ENCODE measurements at places on chromosomes 16 and 17.

DNA sequence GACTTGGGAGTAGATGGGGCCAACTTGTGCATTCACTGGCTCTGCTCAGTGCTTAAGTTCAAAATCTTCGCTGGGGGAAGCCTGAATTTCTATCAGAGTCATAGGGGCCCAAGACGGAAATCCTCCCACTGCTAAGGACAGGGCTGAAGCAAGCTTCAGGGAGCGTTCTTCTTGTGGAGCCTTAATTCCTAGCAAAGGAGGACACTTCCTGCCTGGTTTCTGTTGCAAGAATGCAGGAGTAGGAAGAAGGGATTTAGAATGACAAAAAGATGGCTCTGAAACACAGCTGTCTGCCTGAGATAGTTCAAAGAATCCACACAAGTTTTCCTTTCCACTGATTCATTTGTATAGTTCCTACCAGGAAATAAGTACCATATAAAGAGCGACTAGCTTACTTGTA lies 26.4 kb downstream of the PSME3IP1 start:
- DNase-seq, result no peak

DNA sequence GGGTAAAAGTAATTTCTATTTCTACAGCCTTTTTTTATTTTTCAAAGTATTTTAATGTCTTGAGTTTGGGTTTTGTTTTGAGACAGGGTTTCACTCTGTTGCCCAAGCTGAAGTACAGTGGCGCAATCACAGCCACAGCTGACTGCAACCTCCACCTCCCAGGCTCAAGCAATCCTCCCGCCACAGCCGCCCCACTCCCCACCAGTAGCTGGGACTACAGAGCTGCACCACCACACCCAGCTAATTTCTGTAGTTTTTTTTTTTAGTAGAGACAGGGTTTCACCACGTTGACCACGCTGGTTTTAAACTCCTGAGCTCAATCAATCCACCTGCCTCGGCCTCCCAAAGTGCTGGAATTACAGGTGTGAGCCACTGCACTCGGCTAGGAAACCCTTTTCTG lies 44.0 kb downstream of the TUBD1 start:
- no peak for DNase-seq

DNA sequence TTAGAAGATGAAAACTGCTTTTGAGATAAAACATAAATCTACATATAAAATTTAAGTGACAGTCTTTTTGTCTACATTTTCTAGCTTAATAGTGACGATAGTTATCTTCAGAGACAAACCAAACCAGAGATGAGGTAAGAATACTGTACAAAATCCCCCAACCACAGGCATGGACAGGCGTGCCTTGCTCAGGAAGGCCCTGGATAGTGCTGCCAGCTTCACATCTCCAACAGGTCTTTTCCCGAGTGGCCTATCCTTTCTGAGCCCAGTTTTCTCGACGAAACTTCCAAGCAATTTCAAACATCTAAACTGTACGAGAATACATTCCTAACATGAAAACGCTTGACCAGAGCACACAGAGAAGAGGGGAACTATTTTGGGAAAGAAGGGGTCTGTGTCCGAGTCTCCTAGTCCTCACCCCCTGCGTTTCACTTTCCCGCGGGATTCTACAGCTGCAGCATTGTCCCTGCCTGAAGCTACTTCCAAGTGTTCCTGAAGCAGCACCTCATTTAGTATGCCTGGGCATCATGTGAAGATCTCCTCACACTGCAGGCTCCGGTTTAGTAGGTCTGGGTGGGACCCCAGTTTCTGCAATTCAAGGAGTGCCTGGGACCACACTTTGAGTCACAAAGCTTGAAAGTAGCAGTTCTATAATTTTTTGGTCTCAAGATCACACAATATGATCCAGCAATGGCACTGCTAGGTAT lies 37.8 kb downstream of the GNA13 start:
- DNase-seq, result no peak

- no peak for DNase-seq
Measured at GRCh38 chr16:78307824-78308528, 208.5 kb downstream of the WWOX start.

DNA sequence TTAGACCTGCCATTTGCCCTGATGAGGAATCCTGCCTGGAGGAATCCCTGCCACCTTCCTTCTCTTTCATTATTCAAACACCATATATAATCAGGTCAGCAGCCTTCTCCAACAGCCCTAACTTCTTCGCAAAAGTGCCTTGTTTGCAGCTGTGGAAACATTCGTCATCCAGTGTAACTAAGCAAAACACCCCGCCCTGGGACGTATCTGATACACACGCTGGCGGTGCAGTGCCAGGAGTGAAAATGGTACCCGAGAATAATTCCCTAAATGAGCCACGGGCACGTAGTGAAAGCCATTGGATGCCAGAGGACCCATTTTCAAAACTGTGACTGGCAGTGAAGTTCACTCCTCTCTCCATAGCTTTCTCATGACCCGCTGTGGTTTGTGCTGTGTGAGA lies 73.7 kb downstream of the IRX3 start:
- no peak for DNase-seq

GRCh38 chr17:29243792-29244191 lies 2.9 kb upstream of the CRYBA1 start:
- DNase-seq, result no peak

DNA sequence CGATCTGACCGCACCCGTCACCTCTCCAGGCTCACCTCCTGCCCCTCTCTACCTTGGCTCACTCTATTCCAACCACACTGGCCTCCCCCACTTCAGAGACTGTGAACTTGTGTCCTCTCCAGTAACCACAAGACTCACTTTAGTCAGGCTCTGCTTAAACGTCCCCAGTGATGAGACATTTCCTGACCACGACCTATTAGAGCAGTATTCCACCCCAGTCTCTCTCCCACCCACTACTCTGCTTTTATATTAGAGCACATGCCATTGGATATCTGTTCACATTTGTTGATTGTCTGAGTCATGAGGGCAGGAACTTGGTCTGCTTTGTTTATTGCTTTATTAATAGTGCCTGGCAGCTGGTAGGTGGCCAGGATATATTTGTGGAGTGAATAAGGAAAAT lies 20.1 kb downstream of the COX11 start:
- DNase-seq, result no peak

DNA sequence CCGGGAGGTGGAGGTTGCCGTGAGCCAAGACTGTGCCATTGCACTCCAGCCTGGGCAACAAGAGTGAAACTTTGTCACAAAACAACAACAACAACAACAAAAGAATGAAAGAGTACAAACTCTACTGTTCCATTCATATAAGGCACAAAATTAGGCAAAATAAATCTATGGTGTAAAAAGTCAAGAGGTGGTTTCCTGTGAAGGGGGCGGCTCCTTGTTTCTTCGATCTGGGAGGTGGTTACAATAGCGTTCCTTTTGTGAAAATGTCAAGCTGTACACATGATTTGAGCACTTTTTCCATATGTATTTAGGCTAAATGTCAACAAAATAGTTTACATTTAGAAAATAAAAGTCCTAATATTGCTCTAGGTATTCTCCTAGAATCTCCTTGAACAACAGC lies 6.9 kb downstream of the SIAH1 start:
- no peak for DNase-seq

GRCh38 chr17:44990994-44991393 lies 22.9 kb upstream of the C1QL1 start:
- no peak for DNase-seq

GRCh38 chr17:49548506-49549310 lies 27.0 kb upstream of the NXPH3 start:
- DNase-seq, result no peak

DNA sequence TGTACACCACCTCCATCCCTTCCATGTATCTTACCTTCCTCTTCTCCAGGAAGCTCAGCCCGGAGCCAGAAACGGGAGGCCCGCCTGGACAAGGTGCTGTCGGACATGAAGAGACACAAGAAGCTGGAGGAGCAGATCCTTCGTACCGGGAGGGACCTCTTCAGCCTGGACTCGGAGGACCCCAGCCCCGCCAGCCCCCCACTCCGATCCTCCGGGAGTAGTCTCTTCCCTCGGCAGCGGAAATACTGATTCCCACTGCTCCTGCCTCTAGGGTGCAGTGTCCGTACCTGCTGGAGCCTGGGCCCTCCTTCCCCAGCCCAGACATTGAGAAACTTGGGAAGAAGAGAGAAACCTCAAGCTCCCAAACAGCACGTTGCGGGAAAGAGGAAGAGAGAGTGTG lies 756 bp upstream of the MVP start:
- no peak for DNase-seq

GRCh38 chr16:48188449-48189102 lies 32.8 kb upstream of the ABCC12 start:
- no peak for DNase-seq

GRCh38 chr16:10266809-10267208 lies 84.6 kb upstream of the GRIN2A start:
- DNase-seq, result no peak

- DNase-seq, result no peak
Measured at GRCh38 chr16:86515413-86515776, 5.1 kb downstream of the FOXF1 start.

GRCh38 chr17:39754958-39755553 lies 17.3 kb downstream of the GRB7 start:
- no peak for DNase-seq

GRCh38 chr17:13741744-13742143 lies 140.0 kb upstream of the HS3ST3A1 start:
- no peak for DNase-seq

- no peak for DNase-seq
Measured at GRCh38 chr16:50300942-50301625, 34.7 kb downstream of the ADCY7 start.

DNA sequence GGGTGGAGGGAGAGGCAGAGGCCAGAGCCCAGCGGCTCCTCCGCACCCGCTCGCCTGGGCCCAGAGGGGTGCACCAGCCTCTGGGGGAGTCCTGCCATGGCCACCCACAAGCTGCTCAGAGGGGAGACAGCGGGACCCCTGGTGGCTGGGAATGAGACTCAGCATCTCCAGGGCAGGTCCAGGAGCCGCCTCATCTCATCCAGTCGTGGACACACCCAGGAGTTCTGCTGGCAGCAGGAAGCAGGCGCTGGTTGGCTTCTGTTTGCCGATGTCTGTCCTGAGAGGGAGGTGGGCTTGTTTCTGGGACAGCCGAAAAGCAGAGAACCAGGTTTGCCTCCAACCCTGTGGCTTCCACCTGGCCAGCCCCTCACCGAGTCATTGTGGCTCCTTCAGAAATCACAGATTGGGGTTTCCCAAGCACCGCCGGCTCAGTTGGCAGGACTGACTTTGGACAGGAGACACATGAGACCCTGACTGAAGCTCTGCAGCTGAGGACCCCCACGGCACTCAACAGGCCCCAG lies 49.6 kb upstream of the ENPP7 start:
- no peak for DNase-seq

DNA sequence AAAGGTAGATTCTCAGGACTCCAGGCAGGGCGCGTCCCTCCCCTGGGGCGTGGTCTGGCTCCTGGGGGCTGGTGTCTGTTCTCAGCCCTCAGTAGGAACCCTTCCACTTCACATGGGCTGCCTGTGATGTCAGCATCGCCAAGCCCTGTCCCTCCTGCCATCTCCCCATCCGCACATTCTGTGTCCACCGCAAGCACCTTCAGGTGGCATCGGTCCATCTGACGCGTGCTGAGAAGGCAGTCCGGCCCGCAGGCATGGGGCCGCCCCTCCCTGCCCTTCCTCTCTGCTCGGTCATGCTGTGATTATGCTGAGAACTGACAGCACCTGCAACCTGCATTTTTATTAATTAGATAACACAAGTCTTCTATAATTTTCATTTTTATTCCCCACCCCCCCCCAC lies 12.7 kb upstream of the DNAH17 start:
- no peak for DNase-seq

DNA sequence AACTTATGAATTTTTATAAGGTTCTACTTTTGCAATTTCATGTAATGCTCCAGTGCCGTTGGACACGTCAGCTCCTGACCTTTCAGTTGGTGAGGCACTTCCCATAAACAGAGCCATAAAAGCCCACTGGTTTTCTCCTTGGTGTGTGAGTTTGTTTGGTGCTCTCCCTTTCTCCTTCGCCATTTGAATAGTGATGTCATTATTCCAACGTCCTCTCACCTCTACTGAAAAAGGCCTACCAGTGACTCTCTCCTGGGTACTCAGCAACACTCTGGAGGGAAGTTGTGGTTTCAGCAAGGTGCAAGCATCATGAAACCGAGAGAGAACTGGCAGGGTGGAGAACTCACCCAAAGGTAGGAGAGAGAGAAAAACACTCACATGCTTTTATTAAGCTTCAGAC lies 29.6 kb upstream of the HNF1B start:
- no peak for DNase-seq

DNA sequence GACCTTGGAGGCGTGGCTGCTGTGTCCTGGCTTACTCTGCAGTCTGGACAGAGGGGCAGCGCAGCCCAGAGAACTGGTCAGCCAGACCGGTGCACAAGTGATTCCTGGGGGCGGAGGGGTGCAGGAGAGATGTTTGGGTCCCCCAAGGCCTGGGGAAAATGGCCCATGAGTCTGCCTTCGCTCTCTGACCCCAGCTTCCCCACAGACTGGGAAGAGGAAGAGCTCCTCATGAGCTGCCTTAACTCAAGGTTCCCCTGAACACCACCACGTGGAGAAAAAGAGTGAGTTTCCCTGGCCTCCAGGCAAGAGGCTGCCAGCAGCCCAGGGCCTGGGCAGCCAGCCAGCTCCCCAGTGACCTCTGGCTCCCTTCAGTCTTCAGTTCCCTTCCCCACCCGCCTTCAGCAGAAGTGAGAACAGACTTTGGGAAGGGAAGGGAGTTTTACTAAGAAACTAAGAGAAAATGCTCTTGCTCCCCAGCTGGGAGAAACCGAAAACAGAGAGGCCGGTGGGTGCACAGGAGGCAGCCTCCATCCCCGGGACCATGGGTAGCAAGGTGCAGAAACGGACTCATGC lies 2.0 kb upstream of the C17orf99 start:
- no peak for DNase-seq

DNA sequence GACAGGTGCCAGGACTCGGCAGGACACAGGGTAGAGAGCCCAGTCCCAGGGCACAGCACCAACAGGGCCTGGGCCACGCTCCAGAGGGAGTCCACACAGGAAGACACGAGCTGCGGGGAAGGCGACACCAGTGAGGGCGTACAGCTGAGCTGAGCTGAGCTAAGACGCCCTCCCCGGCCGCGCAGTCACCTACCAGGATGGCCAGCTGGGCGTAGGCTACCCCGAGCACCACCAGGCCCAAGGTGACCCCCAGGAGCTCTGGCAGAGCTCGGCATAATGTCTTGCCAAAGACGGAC lies 42.6 kb downstream of the TSC2 start:
- no peak for DNase-seq

- DNase-seq, result no peak
Measured at GRCh38 chr17:82709676-82710498, 6.6 kb upstream of the FN3KRP start.

- DNase-seq, result no peak
Measured at GRCh38 chr16:35628976-35629375, 2169.6 kb downstream of the TP53TG3F start.

DNA sequence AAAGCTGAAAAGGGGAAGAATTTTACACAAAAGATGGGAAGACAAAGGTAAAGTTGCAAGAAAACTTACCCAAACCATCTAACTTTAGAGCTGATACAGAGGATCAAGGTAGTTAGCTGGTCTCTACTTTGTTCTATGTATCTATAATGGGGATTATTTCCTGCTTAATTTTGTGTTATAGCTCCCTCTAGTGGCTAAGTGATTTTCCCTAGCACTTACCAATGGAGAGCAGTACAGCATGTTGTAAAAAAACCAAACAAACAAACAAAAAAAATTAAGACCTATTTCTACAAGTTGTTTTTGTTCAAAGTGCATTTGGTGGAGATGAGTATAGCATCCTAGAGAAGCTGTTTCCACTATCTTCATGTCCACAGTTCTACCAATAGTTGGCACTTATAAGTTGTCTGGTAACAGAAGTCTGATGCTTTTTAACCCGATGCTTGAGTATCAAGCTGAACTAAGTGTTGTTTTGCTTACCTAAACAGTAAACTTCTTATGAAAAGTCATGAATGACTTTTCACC lies 7.5 kb downstream of the SRSF1 start:
- DNase-seq, result no peak

All from activated naive CD8-positive, alpha-beta T cell treated with anti-CD3 and anti-CD28 coated beads, Interleukin-2, amount 50 U/mL, for 16 hours (primary cell).